Ovary (tissue), 10 donors: ENCODE measurements at places on chromosomes 13 and 19.
A peak's percentile ranks its signal among the peaks of the same experiment; 100 is the strongest.

- H3K27ac ChIP-seq: no peak overlapping the region
- DNase-seq: no peak
- no peaks in the 10 kb centered on the region for H3K27me3 ChIP-seq
- no peaks in the 10 kb centered on the region for H3K4me1 ChIP-seq
- H3K36me3 ChIP-seq: no peaks in the 10 kb centered on the region
Measured at GRCh38 chr13:68897331-68897928, 1210.2 kb upstream of the ATXN8OS start.

- H3K27me3 ChIP-seq: no peaks in the 10 kb centered on the region
- H3K27ac ChIP-seq: no peak overlapping the region
- peaks cover 9% of the 10 kb centered on the region for H3K4me1 ChIP-seq
- no peaks in the 10 kb centered on the region for H3K36me3 ChIP-seq
- no peak for DNase-seq
Measured at GRCh38 chr13:75393839-75394520, 88.0 kb downstream of the TBC1D4 start.

- H3K27me3 ChIP-seq: no peaks in the 10 kb centered on the region
- no peak overlapping the region for H3K27ac ChIP-seq
- H3K4me3 ChIP-seq: no peak overlapping the region
- DNase-seq: no peak
Measured at GRCh38 chr19:14318873-14319272, 62.4 kb upstream of the ADGRE5 start.

DNA sequence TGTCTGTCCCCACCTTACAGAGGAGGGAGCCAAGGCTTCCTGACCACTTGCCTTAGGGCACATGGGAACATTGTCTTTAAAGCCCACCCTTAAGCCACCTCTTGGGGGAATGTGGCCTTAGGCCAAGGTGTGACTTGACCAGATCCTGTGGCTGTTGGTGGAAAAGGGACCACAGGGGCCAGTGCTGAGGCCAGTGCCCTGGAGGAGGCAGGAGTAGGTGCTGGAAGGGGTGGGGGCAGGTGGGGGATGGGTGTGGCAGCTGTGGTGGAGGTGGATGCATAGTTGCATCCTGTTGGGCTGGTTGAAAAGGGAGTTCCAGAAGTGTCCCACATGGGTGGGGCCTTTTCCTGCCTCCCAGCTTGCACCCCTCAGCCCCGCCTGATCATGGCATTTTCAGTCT lies 44.8 kb downstream of the DNM2 start:
- H3K27me3 ChIP-seq: no peaks in the 10 kb centered on the region
- no peak overlapping the region for H3K27ac ChIP-seq
- no peaks in the 10 kb centered on the region for H3K36me3 ChIP-seq

DNA sequence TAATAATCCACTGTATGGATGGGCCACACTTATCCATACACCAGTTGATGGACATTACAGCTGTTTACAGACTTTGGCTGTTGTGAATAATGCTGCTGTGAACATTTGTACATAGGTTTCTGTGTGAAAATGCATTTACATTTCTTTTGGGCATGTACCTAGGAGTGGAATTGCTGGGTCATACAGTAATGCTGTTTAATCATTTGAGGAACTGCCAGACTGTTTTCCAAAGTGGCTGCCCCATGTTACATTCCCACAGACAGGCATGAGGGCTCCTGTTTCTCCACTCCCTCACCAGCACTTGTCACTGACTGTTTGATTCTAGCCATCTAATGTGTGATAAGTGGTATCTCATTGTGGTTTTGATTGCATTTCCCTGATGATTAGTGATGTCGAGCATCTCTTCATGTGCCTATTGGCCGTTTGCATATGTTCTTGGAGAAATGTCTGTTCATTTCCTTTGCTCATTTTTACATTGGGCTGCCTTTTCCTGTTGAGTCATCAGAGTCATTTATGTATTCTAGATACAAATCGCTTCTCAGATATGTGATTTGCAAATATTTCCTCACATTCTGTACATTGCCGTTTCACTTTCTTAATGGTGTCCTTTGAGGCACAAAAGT lies 12.8 kb downstream of the TMEM255B start:
- no peak overlapping the region for H3K4me3 ChIP-seq
- H3K4me1 ChIP-seq: no peaks in the 10 kb centered on the region
- H3K36me3 ChIP-seq: no peaks in the 10 kb centered on the region
- H3K27ac ChIP-seq: no peak overlapping the region
- no peaks in the 10 kb centered on the region for H3K27me3 ChIP-seq
- no peak for DNase-seq

GRCh38 chr13:114099918-114100445 lies 32.4 kb downstream of the RASA3 start:
- no peaks in the 10 kb centered on the region for H3K36me3 ChIP-seq
- H3K4me1 ChIP-seq: no peaks in the 10 kb centered on the region
- H3K27me3 ChIP-seq: no peaks in the 10 kb centered on the region

DNA sequence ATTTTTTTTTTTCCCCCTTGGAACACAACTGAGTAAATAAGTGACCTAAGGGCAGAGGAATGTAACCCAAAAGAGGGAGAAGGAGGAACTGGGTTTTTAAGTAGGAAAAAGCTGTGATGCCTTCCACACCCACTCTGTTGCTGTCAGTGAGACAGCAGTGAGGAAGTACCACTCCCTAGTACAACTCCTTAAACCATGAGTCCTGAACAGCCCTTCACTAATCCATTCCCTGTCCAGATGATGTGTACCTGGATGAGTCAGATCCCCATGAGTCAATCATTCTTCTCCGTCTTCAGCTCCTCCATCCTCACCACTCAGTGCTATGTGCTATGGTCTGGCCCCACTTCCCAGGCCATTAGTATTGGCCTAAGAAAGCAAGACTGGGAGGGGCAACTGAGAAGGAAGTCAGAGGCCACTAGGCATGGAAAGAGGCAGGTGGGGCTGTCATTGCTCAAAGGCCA lies 12.9 kb upstream of the CXCL17 start:
- H3K4me1 ChIP-seq: no peaks in the 10 kb centered on the region
- no peaks in the 10 kb centered on the region for H3K36me3 ChIP-seq
- no peak overlapping the region for H3K4me3 ChIP-seq
- no peak for DNase-seq
- no peaks in the 10 kb centered on the region for H3K27me3 ChIP-seq

GRCh38 chr13:50747737-50748350 lies 95.6 kb downstream of the DLEU7 start:
- no peak for DNase-seq
- no peak overlapping the region for H3K4me3 ChIP-seq
- H3K4me1 ChIP-seq: no peaks in the 10 kb centered on the region
- no peaks in the 10 kb centered on the region for H3K36me3 ChIP-seq
- no peak overlapping the region for H3K27ac ChIP-seq
- H3K27me3 ChIP-seq: no peaks in the 10 kb centered on the region

- H3K36me3 ChIP-seq: no peaks in the 10 kb centered on the region
- peak within 1 kb of the TSS; percentile 51 for H3K27ac ChIP-seq
- no peaks in the 10 kb centered on the region for H3K27me3 ChIP-seq
- H3K4me3 ChIP-seq: peak within 1 kb of the TSS; percentile 39
- DNase-seq: peak; percentile 79
Measured at GRCh38 chr13:30905932-30906383, at the start of gene MEDAG. Gene MEDAG (plus strand): TSS chr13:30906271. CDS start chr13:30906516, 245 bp downstream.

- H3K4me3 ChIP-seq: no peak overlapping the region
- H3K4me1 ChIP-seq: no peaks in the 10 kb centered on the region
- no peak overlapping the region for H3K27ac ChIP-seq
- no peak for DNase-seq
- H3K27me3 ChIP-seq: no peaks in the 10 kb centered on the region
Measured at GRCh38 chr13:51921790-51922740, 60.3 kb downstream of the CCDC70 start.

- no peak overlapping the region for H3K4me3 ChIP-seq
- H3K36me3 ChIP-seq: no peaks in the 10 kb centered on the region
- no peaks in the 10 kb centered on the region for H3K27me3 ChIP-seq
Measured at GRCh38 chr13:40784540-40784939, 4.9 kb upstream of the SLC25A15 start.

GRCh38 chr19:55691561-55692481 lies 16.8 kb downstream of the EPN1 start:
- peak; percentile 15 for DNase-seq
- no peak overlapping the region for H3K27ac ChIP-seq
- H3K27me3 ChIP-seq: no peaks in the 10 kb centered on the region
- no peak overlapping the region for H3K4me3 ChIP-seq
- H3K4me1 ChIP-seq: no peaks in the 10 kb centered on the region

GRCh38 chr13:109157275-109157674 lies 527.9 kb downstream of the MYO16 start:
- H3K27ac ChIP-seq: no peak overlapping the region
- DNase-seq: no peak
- no peaks in the 10 kb centered on the region for H3K27me3 ChIP-seq
- no peak overlapping the region for H3K4me3 ChIP-seq
- H3K4me1 ChIP-seq: peaks cover 12% of the 10 kb centered on the region
- no peaks in the 10 kb centered on the region for H3K36me3 ChIP-seq

DNA sequence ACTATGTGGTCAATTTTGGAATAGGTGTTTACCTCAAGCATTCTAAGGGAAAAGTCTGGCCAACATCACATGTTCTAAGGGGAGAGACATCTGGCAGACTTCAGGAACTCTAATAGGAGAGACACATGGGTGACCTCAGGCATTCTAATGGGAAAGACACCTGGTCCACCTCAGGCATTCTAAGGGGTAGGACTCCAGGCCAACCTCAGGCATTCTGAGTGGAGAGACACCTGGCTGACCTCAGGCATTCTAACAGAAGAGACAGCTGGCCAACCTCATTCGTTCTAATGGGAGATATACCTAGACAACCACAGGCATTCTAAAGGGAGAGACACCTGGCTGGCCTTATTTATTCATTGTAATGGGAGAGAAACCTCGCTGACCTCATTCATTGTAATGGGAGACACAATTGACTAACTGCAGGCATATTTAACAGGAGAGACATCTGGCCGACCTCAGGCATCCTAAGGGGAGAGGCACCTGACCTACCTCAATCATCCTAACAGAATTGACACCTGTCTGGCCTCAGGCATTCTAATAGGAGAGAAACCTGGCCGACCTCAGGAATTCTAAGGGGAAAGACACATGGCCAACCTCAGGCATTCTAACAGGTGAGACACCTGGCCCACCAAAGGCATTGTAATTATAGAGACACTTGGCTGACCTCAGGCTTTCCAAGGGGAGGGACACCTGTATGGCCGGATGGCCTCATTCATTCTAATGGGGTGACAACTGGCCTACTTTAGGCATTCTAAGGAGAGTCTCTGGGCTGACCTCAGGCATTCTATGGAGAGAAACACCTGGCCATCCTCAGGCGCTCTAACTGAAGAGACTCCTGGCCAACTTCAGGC lies 1346.8 kb downstream of the UQCRFS1 start:
- DNase-seq: no peak
- H3K4me3 ChIP-seq: no peak overlapping the region
- H3K36me3 ChIP-seq: no peaks in the 10 kb centered on the region
- no peaks in the 10 kb centered on the region for H3K27me3 ChIP-seq
- no peaks in the 10 kb centered on the region for H3K4me1 ChIP-seq

DNA sequence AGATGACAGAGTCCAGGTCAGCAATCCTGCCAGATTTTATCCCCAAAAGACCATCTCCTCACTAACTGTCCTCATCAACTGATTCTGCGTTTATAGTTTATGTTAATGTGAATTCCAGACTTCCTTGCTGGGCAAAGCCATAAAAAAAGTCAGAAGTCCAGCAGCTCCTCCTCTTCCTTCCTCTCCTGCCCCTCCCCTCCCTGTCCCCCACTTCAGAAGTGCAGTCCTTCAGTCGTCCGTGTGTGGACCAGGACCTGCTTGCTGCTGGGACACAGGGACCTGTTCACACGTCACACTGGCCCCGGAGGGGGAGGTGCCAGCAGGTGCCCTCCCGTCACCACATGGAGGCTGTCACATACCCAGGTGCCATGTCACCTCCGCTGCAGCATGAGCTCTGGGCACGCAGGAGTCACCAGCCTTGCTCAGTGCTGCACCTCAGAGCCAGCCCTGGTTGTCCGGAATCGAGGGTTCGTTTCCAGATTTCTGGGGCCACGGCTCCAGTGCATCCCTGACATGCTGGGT lies 4.0 kb upstream of the MCF2L start:
- H3K36me3 ChIP-seq: no peaks in the 10 kb centered on the region
- no peak overlapping the region for H3K27ac ChIP-seq
- H3K4me3 ChIP-seq: no peak overlapping the region
- H3K27me3 ChIP-seq: no peaks in the 10 kb centered on the region
- H3K4me1 ChIP-seq: peaks cover 1% of the 10 kb centered on the region

DNA sequence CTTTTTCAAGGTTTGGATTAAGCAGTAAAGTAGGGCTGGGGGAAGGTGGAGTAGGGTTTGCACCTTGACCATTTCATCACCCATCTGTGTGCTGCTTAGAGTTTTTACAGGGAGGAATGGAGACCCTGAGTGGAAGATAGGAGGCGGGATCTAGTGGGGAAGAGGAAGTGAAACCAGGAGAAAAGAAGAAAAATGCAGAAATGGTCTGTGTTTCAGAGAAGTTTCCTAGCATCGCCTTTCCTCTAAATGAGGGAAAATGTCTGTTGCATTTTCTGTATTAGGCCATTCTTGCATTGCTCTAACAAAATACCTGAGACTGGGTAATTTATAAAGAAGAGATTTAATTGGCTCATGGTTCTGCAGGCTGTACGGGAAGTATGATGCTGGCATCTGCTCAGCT lies 64.1 kb downstream of the TPT1 start:
- H3K36me3 ChIP-seq: no peaks in the 10 kb centered on the region
- H3K27ac ChIP-seq: no peak overlapping the region
- no peak overlapping the region for H3K4me3 ChIP-seq
- no peaks in the 10 kb centered on the region for H3K4me1 ChIP-seq
- no peak for DNase-seq
- H3K27me3 ChIP-seq: no peaks in the 10 kb centered on the region

DNA sequence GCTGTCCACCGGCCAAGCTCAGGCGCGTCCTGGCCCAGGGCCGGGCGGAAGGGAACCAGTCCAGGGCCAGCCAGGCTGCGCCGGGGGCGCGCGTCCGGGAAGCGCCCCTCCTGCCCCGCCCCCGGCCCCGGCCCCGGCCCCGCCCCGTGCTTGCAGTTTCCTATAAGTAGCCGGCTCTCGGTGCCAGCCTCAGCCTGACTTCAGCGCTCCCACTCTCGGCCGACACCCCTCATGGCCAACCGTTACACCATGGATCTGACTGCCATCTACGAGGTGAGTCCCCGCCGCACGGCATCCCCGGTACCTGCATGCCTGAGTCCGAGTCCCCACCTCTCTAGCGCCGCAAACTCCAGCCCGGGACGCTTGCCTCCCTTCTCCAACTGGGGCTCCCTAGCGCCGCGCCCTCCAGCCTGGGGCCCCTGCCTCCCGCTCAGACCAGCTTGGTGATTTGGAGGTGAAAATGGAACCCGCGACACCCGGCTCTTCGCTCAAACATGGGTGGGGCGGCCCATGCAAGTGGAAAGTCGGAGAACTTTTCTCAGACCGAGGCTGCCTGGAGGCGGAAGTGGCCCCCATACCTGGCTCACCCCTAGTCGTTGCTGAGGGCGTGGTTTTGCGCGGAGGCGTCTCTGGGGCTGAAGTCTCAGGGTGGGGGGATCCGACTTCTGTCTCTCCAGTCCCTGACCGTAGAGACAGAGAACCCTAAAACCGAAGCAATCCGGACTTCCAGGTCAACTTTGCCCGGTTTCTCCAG lies at the start of gene ZFP36:
ZFP36 (plus strand) TSS at position 192 of the 754 bp plus-strand sequence; CDS start at position 250, 58 bp downstream.
- H3K27ac ChIP-seq: peak within 1 kb of the TSS; percentile 98
- no peaks in the 10 kb centered on the region for H3K27me3 ChIP-seq
- H3K4me3 ChIP-seq: peak within 1 kb of the TSS; percentile 97
- H3K4me1 ChIP-seq: peaks cover 8% of the 10 kb centered on the region

- no peaks in the 10 kb centered on the region for H3K27me3 ChIP-seq
- no peak overlapping the region for H3K4me3 ChIP-seq
- H3K27ac ChIP-seq: no peak overlapping the region
Measured at GRCh38 chr13:39016087-39016486, 21.8 kb downstream of the PROSER1 start.

- H3K27ac ChIP-seq: no peak overlapping the region
- H3K4me1 ChIP-seq: no peaks in the 10 kb centered on the region
- H3K27me3 ChIP-seq: no peaks in the 10 kb centered on the region
- H3K36me3 ChIP-seq: peaks cover 30% of the 10 kb centered on the region
Measured at GRCh38 chr19:57978586-57979289, 4.4 kb upstream of the C19orf18 start.
